ENCODE measurements at places on chromosomes 4 and X.

GRCh38 chrX:153903238-153903980 is 1.1 kb upstream of the AVPR2 start:
- DNase-seq, result no peak

DNA sequence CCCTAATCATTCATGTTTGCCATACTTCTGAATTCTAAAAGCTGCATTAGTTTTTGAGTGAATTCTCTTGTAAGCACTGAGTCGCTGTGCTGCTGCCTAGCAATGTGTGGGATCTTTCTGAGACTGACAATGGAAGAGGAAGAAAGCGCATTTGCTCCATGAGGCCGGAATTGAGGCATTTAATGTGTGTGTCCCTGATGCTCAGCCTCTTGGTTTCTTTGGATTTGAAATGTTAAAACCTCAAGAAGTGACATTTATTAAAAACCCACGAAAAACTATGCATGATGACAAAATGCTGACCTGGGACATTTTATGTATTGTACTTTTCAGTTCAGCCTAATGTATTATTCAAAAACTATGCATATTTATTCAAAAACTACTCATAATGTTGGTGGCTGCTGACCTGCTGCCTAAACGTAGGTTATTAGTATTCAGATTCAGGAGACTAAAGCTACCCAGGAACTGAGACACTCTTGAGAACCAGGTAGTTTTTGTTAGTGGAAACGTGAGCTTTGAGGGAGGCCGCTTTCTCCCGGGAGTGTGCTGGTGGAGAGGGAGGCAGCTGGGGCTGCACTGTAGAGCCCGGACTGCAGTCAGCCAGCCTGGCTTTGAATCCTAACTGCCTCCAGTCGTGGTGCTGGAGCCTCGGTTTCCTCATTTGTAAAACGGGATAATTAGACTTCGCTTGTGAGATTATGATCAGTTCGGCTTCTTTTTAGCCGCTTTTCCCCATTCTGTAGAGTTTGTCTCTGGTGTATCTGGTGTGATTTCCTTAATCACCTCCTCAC is 11.3 kb downstream of the RGS12 start:
- no peak for DNase-seq

DNA sequence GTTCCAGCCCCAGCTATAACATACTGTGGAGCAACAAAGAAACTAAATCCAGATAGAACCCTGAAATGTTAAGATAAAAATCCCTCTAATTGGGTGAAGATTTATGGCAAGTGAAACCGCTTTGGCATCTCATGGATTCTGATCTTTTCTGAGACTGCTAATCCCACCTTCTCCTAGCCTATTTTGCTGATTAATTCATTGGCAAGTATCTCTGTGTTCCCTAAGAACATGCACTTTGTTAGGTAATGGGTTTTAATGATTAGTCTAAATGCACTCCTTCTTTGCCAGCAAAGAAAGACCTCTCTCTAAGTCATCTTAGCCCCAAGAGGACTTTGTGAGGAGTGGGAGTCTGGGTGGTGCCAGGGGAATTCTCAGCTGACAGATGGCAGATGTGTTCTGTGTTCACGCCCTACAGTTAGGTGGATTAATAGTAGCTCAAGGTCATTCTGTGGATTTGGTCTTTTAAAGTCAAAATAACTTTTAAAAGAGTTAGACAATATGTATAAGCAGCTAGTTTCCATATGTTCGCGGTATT is 171.3 kb downstream of the UNC5C start:
- DNase-seq, result no peak

- no peak for DNase-seq
Observed at GRCh38 chrX:21757960-21758359, at the start of gene SMPX. Gene SMPX, minus strand, starts transcription at chrX:21758116. Its CDS starts 3,826 bp downstream, at chrX:21754290.

Measured in left renal pelvis (tissue), 4 donors.